ENCODE measurements at places on chromosomes 6 and 20.

- ATAC-seq: no peak
These were observed 200.0 kb downstream of the ADGRG6 start for GRCh38 chr6:142501795-142502194.

DNA sequence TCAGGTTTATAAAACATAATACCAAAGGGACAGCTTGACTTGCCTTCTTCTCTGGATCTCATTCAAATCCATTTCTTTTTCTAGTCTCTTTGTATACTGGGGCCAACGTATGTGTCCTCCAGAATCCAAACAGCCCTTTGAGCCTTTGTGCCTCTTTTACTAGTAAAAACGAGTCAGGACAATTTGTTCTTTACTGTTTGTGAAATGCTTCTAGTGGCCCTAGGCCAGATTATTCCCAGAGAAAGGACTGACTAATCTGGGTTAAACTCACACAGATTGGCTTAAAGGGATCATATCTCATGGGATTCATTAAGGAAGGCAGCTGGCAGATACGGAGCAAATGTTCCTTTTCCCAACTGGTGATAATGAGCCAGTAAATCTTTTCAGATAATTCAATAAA, 32.1 kb upstream of the MANEA start:
- ATAC-seq: no peak

- no peak for ATAC-seq
These were observed 73.0 kb upstream of the NHSL1 start for GRCh38 chr6:138572167-138572875.

DNA sequence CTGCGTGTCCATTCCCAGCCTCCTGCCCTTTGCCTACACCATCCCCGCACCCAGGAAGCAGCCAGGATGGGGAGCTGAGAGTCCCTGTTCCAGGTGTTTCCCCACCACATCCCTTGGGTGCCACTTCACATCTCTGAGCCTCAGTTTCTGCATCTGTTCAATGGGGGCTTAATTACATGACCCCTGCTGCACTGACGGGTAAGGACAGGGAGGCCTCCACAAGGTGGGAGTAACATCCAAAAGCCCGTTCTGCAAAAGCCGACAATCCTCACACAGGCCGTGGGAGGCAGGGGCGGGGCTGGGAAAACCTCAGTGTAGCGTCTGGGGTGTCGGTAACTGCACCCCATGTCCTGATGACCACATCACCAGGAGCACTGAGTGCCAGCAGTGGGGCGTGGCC, 41.3 kb downstream of the GRM4 start:
- no peak for ATAC-seq

- ATAC-seq: no peak
These were observed 19.5 kb downstream of the NHLRC1 start for GRCh38 chr6:18102783-18103509.

- no peak for ATAC-seq
These were observed 434.0 kb upstream of the JARID2 start for GRCh38 chr6:14811775-14812428.

- no peak for ATAC-seq
These were observed 57.1 kb downstream of the ITCH start for GRCh38 chr20:34420146-34420545.

- no peak for ATAC-seq
These were observed 63.0 kb downstream of the ARID1B start for GRCh38 chr6:156840136-156840535.

DNA sequence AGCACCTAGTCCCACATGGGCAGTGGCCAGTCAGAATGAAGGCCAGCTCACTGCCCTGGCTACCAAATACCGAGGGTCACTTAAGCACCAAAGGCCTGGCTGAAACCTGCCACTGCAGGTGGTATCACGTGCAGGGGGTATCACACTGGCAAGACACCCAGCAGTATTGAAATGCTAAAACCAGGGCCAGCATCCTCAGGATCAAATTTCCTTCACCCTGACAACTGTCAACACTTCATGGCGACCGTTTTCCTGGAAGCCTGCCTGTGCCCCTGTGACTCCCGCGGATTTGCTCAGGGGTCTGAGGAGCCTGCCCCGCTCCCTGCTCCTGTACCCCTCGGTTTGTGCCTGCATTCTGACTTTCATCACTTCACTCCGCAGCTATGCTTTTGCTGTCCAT, 151.1 kb downstream of the TTLL2 start:
- no peak for ATAC-seq

GRCh38 chr6:36686668-36687513, 8.4 kb downstream of the CDKN1A start:
- ATAC-seq: no peak

All from stimulated activated memory B cell treated with anti-CD40 and anti-IgM and Interleukin-4, amounts not matched to agents 10 μg/mL and 1 μg/mL and 100 μg/mL, for 72 hours (primary cell).